ENCODE measurements at places on chromosomes 5 and 9. TPM values are rescaled to one million over a fixed set of nuclear protein-coding genes. Genes with fewer than 3 reads are reported as not detected.

DNA sequence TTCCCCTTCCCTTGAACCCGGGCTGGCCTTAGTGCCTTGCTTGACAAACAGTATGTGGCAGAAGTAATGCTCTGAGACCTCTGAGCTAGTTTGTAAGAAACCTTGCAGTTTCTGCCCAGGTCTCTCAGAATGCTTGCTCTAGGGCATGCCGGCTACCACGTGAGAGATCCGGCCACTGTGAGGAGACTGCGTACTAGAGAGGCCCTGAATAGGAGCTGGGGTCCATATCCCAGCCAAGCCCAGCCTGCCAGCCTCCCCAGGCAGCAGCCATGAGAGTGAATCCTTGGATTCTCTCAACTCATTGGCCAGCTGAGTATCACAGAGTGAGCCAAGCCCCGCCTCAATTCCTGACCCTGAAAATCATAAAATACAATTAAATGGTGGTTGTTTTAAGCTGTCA is 16.0 kb upstream of the COL15A1 start:
- H3K36me3 ChIP-seq = no peaks in the 10 kb centered on the region
- H3K4me1 ChIP-seq = no peaks in the 10 kb centered on the region
- H3K27ac ChIP-seq = no peak overlapping the region

GRCh38 chr5:142680605-142681259 is 5.2 kb downstream of the FGF1 start:
- no peak overlapping the region for H3K27ac ChIP-seq
- no peaks in the 10 kb centered on the region for H3K4me1 ChIP-seq
- no peak for DNase-seq
- H3K4me3 ChIP-seq = no peak overlapping the region
- H3K27me3 ChIP-seq = no peaks in the 10 kb centered on the region

DNA sequence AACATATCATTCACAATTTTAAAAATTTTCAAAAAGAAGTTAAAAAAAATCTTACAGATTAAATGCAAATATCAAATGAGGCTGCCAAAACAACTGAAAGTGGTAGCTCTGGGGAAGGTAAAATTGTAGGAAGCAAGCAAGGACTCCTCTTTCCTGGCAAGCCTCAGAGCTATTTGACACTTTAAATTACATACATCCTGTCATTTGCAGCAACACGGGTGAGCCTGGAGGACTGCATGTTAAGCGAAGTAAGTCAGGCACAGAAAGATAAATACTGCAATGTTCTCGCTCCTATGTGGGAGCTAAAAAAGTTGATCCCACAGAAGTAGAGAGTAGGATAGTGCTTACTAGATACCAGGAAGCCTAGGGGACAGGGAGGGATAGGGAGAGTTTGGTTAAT is 58.0 kb downstream of the LPAR1 start:
- no peaks in the 10 kb centered on the region for H3K36me3 ChIP-seq
- DNase-seq = no peak
- no peaks in the 10 kb centered on the region for H3K27me3 ChIP-seq
- H3K27ac ChIP-seq = no peak overlapping the region
- no peaks in the 10 kb centered on the region for H3K4me1 ChIP-seq

GRCh38 chr5:142325725-142326479 is 1.1 kb upstream of the SPRY4 start:
- DNase-seq = peak; percentile 38
- H3K4me1 ChIP-seq = peaks cover 45% of the 10 kb centered on the region
- H3K27ac ChIP-seq = no peak overlapping the region
- H3K36me3 ChIP-seq = no peaks in the 10 kb centered on the region
- H3K4me3 ChIP-seq = peak overlapping the region; percentile 91
- H3K27me3 ChIP-seq = peaks cover 39% of the 10 kb centered on the region

Gene CFAP157
- total RNA-seq = not detected

Gene ACTBL2
- total RNA-seq = not detected
